ENCODE measurements at places on chromosomes 4 and X.

DNA sequence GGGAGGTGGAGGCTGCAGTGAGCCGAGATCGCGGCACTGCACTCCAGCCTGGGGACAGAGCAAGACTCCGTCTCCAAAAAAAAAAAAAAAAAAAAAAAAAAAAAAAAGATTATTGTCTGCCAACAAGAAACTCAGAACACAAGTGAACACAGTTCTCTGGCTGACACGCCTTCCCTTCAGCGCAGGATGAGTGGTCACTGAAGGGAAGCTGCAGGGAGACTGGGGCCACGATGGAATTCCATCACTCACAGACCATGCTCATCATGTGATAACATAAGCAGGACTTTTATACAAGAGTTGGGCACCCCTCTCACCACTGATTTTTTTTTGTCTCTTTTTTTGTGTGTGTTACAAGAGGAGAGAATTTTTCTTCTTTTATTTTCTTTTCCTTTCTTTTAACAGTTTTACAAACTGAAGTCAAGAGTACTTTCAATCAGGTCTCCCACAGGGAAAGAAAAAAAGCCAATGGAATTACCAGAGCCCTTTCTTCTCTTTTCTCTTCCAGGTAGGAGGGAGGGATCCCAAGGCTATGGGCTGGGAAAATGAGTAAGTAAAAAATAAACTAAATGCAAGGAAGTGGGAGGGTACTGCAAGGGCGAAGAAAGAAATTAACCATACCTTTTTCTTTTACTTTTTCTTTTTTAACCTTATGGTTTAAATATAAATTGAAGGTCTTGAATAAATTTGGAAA lies 435.6 kb downstream of the GPM6A start:
- DNase-seq, result no peak

DNA sequence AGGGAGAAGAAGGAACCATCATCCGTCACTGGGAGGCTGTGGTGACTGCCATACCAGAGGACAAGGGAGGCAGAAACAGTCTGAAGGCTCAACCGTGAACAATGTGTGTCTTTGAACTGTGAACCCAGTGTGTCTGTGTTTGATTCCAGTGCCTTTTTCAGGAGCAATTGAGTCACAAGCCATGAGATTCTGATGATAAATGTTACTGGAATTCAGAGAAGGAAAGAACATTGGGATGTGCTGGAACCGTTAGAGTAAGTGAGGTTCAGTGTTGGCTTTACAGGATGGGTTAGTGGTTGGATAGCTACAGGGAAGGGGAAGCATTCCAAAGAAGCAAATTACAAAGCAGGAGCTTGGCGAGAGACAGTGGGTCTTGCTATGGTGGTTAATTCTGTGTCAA lies 464.4 kb downstream of the TRIML1 start:
- DNase-seq, result no peak

- no peak for DNase-seq
These were observed at the start of gene PAGE5 for GRCh38 chrX:55220119-55220794. PAGE5 (plus strand) TSS chrX:55220346; CDS start chrX:55221383, 1,037 bp downstream.

DNA sequence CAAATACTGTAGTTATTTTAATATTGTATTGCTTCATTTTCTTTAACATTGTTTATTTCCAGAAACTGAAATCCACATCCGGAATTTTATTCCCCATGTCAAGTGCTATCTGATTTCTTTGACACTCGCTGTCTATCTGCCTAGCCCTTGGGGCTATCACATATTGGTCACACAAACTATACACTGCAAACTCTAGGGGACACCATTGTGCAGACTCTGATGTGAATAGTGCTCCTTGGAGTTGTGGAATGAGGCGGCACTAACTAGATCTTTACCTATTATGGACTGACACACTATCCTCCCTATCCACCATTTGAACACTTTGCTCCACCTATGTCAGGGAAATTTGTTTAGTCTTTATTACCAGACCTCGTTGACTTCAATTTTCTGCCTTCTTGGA lies 534.5 kb downstream of the GLUD2 start:
- DNase-seq, result no peak

- no peak for DNase-seq
These were observed 452.3 kb upstream of the GRID2 start for GRCh38 chr4:91851456-91851855.

Data from caudate nucleus (tissue), 63 donors.